A673 (cell line): ENCODE measurements at places on chromosomes 4 and X.
A peak's percentile ranks its signal among the peaks of the same experiment; 100 is the strongest.

- DNase-seq = no peak
These were observed 196.4 kb downstream of the QDPR start for GRCh38 chr4:17315459-17315858.

- DNase-seq = no peak
These were observed 40.1 kb downstream of the WFS1 start for GRCh38 chr4:6309777-6310176.

- no peak for DNase-seq
These were observed 242.8 kb downstream of the PPP3CA start for GRCh38 chr4:101104312-101105052.

DNA sequence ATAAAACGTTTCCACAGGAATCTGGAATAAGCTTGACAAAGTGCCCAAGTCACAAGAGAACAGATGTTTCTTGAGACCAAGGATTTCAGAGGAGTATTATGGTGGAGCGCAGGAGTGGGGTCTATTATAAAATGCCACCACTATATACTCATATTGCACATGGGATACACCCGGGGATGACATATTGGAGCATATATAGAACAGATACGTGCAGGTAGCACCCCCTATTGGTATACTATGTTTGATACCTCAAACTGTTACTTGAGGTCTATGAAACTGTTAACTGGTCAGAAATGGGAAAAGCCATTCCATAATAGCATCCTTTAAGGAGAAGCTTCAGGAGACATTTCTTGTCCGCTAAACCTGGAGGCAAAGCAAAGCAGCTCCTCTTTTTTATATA, 86.0 kb downstream of the PCYT1B start:
- DNase-seq = peak; percentile 44

- DNase-seq = no peak
These were observed 13.8 kb downstream of the DGKQ start for GRCh38 chr4:959338-960139.

GRCh38 chr4:109559625-109559982, 442 bp upstream of the MCUB start:
- no peak for DNase-seq

DNA sequence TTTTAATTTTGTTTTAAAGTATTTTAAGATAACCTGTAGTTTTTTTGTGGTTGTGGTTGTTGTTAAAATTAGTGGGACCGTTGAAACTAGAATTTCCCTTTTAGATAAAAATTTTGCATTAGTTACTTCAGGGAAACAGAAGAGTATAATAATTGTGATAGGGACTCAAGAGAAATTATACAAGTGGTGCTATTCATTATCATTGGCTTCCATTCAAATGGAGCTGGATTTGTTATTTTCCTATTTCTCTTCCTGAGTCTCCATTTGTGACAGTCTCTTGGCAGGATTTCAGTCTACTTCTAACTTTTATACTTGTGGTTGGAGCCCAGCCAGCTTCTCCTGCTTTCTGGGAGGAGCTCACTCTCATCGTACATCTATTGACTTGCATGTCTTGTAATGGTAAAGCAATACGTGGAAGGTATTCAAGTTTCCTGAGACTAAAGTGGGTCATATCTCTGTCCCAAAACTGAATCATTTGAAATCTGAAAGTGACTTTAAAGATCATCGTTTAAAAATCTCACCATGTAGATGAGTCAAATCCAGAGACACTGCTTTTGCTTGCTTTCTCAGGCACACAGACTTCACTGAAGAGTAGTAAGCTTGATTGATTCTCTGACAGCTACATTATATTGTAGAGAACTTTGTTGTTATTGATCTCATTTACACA, 155.8 kb downstream of the RPA4 start:
- peak; percentile 76 for DNase-seq
